Left colon (tissue), 2 donors: ENCODE measurements at places on chromosomes 4 and X.

DNA sequence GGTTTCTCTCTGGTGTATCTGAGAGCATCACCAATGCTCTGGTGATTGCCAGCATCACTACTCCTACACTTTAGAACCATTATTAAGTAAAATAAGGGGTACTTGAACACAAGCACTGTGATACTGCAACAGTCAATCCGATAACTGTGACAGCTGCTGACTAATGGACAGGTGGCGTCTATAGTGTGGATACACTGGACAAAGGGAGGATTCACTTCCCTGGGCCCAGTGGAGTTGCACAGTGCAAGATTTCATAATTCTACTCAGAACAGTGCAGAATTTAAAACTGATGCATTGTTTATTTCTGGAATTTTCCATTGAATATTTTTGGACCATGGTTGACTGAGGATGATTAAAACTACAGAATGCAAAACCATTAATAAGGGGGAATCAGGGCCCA lies 97.8 kb downstream of the SHROOM3 start:
- DNase-seq = no peak

GRCh38 chr4:56326363-56326762 lies 60.9 kb downstream of the AASDH start:
- DNase-seq = no peak

GRCh38 chr4:109821185-109821584 lies 5.6 kb downstream of the GAR1 start:
- DNase-seq = no peak

DNA sequence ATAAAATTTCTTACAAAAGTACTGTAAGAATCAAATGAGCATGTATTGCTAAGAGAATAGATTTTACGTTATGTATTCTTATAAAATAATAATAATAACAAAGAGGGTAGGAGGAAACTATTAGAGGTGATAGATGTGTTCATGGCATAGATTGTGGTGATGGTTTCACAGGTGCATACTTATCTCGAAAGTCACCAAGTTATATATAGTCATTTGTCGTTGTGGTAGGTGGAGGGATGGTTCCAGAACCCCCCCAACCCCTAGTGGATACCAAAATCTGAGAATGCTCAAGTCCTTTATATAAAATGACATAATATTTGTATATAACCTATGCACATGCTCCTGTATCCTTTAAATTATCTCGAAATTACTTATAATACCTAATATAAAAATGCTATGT lies 36.7 kb upstream of the H2AZ1 start:
- DNase-seq = no peak

GRCh38 chr4:114250439-114250891 lies 271.0 kb upstream of the ARSJ start:
- DNase-seq = no peak

DNA sequence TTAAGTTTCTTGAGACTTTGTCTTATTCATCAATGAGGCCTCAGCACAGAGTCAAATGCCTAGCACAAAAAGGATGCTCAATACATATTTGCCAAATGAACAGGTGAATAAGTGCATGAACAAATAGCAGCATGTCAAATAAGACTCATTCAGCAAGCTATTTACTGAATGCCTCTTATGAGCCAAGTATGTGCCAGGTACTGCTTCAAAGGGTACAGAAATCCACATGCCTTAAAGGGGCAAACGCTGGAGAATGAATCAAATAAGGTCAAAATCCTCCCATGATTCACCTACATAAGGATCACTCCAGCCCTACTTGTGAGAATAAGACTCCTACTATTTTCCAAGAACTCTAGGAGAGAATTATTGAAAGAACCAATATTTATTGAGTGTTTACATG lies 260.2 kb upstream of the CPEB2 start:
- DNase-seq = no peak

DNA sequence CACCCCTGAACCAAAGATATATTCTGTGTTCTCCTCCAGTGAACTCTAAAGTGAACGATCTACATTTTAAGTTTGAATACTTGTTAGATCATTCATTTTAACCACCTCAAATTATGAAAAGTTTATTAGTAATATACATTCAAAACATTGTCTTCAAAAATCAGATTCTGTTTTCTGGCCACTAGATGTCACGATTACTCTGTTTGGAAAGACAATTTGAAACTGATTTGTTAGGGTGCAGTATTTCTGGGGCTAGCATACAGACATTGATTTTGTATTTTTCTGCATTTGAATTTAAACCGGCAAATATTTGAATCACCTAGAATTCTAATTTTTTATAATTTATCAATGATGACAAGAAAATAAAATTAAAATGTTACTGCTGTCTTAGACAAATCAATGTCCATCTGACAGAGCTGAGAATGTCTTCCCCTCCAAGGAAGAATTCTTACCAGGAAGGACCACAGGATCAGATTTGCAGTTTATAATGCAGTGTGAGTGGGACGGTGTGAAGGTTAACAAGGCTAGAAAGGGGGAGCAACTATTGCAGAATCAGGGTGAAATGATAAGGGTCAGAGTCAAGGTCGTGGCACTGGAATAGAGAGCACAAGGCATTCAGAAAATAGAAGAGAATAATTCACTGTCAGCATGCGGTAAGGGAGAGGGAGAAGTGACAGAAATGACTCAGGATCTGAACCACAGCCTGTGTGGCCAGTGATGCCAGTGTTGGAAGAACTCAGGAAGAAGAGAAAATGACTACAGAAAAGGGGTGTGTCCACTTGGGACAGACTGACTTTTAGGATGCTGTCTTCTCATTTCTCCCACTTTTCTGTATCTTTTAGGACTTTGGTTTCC lies 91.6 kb downstream of the ANXA10 start:
- no peak for DNase-seq

GRCh38 chr4:5995901-5996623 lies 22.2 kb downstream of the C4orf50 start:
- no peak for DNase-seq

- DNase-seq = no peak
Observed at GRCh38 chr4:7190691-7191545, 1.4 kb upstream of the SORCS2 start.

DNA sequence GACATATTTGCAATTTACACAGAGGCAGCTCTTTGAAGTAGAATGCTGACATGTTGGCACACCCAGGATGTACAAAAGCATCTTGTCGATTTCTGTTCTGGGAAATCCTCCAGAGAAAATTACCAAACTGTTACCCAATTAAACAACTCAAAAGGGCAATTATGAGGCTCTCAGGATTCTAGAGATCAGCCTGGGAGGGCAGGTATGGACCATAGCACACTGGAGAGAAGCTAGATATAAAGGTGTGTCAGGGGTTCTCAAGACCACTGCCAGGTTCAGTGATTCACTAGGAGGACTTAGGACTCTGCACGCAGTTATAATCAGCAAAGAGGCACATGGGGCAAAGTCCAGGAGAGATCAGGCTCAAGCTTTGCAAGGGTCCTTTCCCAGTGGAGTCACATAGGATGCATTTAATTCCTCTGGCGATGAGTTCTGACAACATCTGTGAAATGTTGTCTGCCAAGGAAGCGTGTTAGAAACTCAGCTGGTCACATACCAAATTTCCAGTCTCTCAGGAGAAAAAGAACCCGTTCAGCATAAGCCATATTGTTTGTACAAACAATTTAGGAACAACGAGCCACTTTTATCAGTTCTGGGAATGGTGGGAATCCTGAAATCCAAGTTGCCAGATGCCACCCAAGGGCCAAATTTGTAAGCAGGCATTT lies 100.8 kb downstream of the SYTL5 start:
- no peak for DNase-seq

GRCh38 chr4:18847249-18847890 lies 825.8 kb upstream of the LCORL start:
- peak; percentile 7 for DNase-seq

GRCh38 chrX:47164420-47164819 lies 19.4 kb downstream of the RBM10 start:
- no peak for DNase-seq
